HFFc6 (cell line): ENCODE measurements at places on chromosomes 13 and 19.

DNA sequence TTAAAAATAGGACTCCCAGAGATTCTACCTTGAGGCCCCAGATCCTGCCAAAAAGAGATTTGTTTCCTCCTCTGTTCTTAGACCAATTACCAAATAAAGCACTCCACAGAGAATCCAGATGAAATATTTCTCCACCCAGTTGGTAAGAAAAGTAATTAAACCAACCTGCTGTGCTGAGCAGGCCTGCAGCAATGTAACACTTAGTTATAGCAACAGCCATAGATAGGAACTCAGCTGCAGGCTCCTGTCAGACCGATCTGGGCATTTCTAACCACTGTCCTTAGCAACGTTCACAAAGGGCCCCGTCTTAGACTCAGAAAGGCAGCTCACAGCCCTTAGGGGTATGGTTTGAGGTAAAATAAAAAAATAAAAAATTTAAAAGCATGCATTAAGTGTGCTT lies 271.1 kb downstream of the KCNRG start:
- no peak for DNase-seq

- no peak for DNase-seq
Observed at GRCh38 chr13:51370116-51370515, 30.6 kb downstream of the SERPINE3 start.

DNA sequence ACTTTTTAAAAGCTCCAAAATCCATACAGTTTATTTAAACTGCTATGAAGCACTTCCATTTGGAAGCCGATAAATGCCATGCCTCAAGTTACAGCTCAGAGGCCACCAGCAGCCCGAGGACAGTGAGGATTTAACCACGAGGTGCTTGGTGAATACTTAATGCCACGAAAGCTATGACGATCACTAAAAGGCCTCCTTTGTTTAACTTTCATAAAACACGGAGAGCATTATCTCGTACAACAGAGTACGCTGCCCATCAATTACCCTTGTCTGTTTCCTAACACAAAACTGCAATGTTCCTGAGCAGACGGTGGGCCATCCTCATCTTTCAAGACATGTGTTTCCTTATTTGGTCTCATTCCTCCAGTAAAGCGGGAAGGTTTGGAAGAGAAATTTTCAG lies 58.4 kb downstream of the PEPD start:
- no peak for DNase-seq

DNA sequence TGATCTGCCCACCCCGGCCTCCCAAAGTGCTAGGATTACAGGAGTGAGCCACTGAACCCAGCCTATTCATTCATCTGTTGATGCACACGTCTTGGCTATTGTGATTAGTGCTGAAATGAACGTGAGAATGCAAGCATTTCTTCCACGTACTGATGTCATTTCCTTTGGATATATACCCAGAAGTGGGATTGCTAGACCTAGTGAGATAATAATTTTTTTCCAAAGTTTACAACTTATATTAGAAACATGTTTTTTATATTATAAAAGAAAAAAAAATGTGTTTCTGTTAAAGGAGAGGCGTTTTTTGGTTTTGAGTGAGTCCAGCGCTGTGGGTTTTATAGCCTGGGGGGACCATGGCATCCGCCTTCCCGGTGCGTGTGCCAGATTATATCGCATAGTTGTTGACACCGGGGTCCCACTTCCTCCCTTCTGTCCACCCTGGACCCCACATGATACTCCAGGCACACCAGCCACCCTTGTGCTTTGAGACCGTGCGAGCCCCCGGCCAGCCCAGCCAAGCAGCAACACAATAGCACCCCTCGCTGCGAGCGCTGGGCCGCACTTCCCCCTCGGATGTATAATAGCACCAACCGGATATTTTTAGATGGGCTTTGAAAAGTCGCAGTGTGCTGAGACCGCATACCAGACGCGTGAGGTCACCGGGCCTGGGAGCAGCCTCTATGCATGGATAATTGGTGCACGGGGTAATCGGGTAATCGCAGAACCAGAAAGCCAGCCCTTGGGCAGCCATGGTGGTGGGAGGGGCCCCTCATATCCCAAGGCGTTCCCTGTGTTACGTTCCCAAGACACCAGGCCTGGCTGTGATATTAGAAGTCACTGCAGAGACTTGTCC lies 59.6 kb downstream of the MYO9B start:
- peak; percentile 97 for DNase-seq

GRCh38 chr19:4064149-4064495 lies 2.6 kb downstream of the ZBTB7A start:
- no peak for DNase-seq
